Activated CD4-positive, alpha-beta T cell treated with anti-CD3 and anti-CD28 coated beads, Interleukin-2, Interleukin-6, amounts not matched to agents 100 ng/mL and 50 ng/mL, durations not matched to agents 16 hours and 8 hours (primary cell): ENCODE measurements at places on chromosomes 4 and X.

GRCh38 chr4:6222761-6223292 is 22.5 kb upstream of the JAKMIP1 start:
- DNase-seq: no peak

DNA sequence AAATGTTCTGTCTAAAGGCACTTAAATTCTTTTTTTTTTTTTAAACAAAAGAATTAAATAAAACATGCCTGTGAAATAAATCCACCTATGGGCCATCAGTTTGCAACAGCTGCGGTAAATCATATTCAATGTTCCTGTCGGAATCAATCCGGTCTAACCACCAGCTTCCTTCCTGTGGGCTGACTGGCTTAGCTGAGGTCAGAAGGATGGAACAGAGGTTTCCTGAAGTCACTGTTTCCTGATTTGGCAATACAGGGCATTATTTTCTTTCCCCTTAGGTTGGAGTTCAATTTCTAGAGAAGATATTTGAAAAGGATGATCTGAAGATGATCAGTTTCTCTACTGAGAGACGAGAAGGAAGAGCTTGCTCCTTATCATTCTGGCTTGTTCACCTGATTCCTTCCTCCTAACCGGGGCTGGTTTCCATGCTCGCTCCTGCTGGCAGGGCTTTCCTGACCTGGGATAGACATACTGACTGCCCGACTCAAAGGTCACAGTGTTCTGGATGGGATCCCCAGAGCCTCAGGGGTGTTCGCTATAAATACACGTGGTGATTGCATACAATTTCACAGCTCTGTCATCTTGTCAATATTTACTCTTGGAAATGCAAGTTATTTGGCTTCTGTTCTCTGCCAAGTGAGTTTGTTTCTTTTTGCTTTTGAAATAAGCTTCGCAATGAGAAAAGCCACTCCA is 21.7 kb downstream of the PDLIM3 start:
- DNase-seq: peak; percentile 39

GRCh38 chr4:80027611-80028010 is 45.4 kb downstream of the ANTXR2 start:
- DNase-seq: no peak

GRCh38 chr4:48340276-48340964 is 909 bp upstream of the SLAIN2 start:
- DNase-seq: peak; percentile 30

- no peak for DNase-seq
Observed at GRCh38 chr4:126182336-126182735, 867.6 kb downstream of the FAT4 start.

DNA sequence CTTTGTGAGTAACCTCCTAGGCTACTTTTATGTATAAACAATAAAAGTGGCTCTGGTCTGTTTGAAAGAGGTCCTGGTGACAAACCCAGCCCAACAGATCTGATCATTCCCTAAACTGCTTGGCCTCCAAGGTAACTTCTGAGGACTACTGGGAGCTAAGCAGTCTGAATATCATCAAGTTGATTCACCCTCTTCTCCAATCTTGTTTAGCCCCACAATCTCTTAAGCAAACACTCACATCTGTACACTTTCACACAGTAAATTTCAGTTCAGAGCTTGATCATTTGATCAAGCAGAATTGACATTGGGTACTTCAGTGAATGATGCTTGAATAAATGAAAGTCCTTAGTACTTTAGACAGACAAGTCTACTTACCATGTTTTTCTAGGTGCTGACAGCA is 74.7 kb downstream of the HCCS start:
- DNase-seq: no peak

DNA sequence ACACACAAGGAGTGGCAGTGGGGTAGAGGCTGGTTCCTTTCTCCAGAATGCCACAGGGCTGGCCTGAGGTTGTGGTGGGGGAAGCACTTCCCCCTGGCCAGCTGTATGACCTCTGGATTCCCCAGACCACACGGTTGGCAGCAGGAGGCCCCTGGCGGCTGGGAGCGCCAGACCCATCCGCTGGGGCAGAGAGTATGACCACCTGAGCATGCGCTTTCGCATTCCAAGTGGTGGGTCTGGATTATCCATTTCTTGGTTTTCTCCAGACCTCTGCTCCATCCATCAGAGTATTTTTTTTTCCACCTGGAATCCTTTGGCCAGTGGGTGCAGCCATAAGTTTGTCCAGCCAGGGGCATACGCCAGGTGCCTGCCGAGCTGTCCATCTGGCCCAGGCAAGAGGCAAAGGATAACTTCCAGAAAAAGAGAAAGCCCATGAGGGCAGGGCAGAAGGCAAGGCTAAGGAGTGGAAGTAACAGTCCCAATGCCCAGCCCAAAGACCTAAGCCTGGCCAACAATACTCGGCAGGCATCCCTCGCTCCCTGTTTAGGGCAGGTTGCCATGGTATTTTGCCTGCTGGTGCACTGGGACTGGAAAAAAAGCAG is 39.3 kb downstream of the NHSL2 start:
- no peak for DNase-seq

DNA sequence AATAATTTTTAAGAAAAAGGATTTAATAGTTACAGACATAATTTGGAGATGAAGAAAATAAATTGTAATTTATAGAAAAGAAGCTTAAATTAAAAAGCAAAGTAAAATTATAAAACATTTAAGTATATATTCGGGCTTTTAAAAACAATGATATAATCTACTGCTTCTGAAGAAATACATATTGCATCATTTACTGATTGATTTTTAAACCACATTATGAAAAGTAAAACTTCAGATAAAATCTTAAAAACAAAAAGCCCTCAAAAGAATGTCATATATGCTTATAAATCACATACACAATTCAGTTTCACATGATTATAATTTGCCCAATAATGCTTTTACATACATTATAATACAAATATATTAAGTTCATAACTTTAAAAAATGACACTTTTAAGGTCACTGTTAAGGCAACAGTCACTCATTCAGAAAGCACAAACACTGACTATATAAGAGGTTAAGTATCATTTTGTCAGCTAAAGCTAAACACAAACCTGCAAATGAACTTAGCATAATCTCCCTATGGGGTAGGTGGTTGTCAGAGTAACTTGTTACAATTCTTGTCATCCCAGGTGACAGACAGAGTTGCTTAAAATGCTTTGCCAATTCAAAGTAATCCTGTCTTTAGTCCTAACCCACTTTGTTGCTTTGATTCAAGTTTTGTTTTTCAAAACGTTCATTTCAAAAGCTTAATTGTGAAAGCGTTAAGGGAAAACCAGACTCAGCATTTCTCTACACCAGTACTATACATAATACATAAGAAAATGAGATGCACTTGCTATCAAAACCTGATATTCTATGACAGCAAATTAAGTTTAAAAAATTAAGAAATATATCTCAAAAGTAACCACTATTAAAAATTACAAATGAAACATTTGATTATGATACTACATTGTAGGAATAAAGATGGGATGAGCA is 90.6 kb upstream of the MAB21L2 start:
- DNase-seq: peak; percentile 32

GRCh38 chr4:97396097-97396496 is 747.2 kb downstream of the STPG2 start:
- DNase-seq: no peak

- no peak for DNase-seq
Observed at GRCh38 chrX:74090049-74090448, 213.9 kb upstream of the ZCCHC13 start.

DNA sequence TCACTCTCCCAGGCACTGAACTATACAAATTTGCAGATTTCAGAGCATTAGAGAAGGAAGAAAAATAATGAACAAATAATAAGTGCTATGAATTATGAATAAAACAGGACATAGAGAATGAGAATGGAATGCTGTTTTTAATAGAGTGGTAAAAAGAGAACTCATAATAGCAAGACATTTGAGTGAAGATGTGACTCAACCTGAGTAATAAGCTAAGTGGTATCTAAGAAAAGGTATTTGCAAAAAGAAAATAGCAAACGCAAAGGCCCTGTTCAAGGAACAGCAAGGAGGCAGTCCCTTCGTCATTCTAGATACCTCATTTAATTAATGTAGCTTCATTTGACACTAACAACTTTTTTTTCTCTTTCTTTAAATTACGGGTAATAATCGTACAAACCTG is 1910.0 kb upstream of the TENM3 start:
- DNase-seq: no peak

GRCh38 chrX:19616959-19617358 is 101.7 kb upstream of the MAP3K15 start:
- no peak for DNase-seq

- no peak for DNase-seq
Observed at GRCh38 chrX:349196-349595, 30.6 kb upstream of the GTPBP6 start.

DNA sequence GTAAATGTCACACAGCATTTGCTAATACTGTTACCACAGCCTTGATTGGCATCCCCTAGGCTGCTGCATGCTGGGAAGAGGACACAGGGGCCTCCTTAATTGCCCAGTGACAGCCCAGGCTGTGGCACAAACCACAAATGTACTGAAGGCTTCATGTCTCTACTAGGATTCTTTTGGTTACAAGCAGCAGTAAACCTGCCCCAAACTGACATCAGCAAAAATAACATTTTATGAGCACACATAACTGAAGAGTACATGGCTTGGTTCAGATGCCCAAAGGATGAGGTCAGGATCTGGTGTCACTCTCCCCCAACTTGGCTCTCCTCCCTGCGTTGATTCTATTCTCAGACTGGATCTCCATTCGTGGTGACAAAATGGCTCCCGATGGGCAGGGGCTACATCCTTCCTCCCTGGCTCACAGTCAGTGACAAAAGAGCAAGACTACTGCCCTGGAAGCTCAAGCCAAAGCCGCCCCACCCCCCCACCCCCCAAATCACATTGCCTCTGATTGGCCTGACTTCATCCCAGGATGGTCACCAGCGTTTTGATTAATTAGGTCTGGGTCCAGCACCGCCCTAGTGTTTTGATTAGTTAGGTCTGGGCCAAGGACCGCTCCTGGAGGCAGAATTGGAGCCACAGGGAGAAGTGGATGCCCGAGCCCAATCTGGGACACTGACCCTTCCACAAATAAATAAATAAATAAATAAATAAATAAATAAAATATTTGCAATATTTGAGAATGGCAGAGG is 180.5 kb upstream of the RBPJ start:
- no peak for DNase-seq

DNA sequence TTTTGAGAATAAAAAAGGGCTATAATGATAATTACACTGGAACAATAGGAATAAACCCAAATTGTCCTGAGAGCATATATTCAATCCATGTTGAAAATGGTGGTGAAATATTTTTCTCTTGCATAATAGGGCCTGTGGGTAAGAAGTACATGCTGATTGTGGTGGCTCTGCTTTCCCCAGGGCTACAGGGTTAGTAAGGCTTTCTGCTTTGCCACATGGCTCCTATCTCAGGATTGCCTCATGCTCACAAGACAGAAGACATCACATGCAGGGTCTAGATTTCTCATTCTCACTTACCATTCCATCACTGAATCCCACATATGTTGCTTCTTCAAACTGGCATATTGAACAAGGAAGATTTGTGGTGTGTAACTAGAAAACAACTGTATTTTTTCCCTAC is 12.4 kb upstream of the VEGFC start:
- no peak for DNase-seq

DNA sequence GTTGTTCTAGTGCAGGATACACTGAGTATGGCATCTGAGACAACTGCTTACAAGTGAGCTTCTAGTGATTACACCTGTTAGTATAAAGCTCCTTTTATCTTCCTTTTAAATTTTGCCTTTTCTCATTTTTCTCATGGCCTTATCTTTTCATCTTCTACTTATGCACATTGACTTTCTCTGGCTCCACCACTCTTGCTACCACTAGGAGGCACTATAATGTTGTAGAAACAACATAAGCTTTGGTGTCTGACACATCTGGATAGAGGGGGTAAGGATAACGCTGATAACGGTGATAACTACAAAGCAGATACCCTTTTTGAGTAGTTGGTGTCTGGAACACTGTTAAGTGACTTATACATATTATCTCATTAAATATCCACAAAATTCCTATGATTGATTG is 187.4 kb upstream of the TEX13C start:
- peak; percentile 65 for DNase-seq

- DNase-seq: no peak
Observed at GRCh38 chr4:89625599-89626293, 211.2 kb downstream of the SNCA start.

DNA sequence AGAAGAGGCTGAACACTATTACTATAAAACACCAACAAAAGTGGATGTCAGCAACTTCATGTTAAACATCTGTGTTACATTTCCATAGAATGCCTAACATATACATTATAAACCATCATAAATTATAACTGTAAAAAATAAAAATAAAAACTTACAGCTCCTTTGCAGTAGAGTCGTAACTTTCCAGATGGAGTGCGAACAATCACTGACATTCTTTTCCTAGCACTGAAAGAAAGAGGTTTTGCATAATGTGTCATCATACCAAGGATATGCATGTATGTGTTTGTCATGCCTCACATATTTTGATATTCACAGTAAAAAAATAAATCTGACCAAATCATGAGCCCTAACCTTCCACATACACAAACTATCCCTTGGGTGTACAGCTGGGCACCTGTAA is 113.1 kb downstream of the ATP8A1 start:
- no peak for DNase-seq

- DNase-seq: no peak
Observed at GRCh38 chrX:45238489-45238888, 37.8 kb upstream of the DIPK2B start.

- no peak for DNase-seq
Observed at GRCh38 chr4:121555315-121556107, 141.3 kb downstream of the ANXA5 start.

- no peak for DNase-seq
Observed at GRCh38 chrX:101918751-101919150, 13.1 kb downstream of the ZMAT1 start.

- no peak for DNase-seq
Observed at GRCh38 chr4:3660928-3661515, 105.2 kb upstream of the ADRA2C start.

- DNase-seq: peak; percentile 69
Observed at GRCh38 chrX:136779346-136779781, 1.4 kb downstream of the ARHGEF6 start.

- DNase-seq: no peak
Observed at GRCh38 chrX:47645530-47645929, 4.8 kb downstream of the ELK1 start.

GRCh38 chrX:38657562-38657961 is 96.2 kb downstream of the TSPAN7 start:
- peak; percentile 18 for DNase-seq

- no peak for DNase-seq
Observed at GRCh38 chr4:20338841-20339240, 87.1 kb downstream of the SLIT2 start.

GRCh38 chr4:171035909-171036308 is 777.3 kb upstream of the GALNTL6 start:
- DNase-seq: no peak

- no peak for DNase-seq
Observed at GRCh38 chr4:1462009-1462767, 55.9 kb upstream of the NKX1-1 start.

DNA sequence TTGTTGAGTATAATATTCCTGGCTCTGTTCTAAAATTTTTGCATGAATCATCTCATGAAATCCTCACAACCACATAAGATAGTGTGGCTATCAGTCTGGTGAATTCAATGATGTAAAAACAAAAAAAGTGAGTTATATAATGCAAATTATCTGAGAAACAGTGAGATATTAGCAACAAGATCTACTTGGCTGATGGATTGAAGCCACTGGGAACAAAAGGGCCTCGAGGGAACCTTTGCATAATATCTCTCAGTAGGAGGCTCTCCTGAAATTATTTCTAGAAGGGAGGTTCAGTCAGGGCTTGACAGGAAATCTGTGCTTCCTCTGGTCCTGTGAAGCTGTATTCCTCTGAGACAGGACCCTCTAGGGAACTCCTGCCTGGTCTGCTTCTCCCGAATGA is 30.1 kb upstream of the NUP54 start:
- no peak for DNase-seq

- DNase-seq: peak; percentile 49
Observed at GRCh38 chrX:129798888-129799287, 19.1 kb downstream of the SASH3 start.
